Placental epithelial cell (primary cell): ENCODE measurements at places on chromosomes 12 and 14. TPM values are rescaled to one million over a fixed set of nuclear protein-coding genes. Genes with fewer than 3 reads are reported as not detected.

Gene KRT7
- 636 and 2,495 TPM in 2 replicates for total RNA-seq

Gene PLEKHD1
- total RNA-seq, result 0.22 and 0.39 TPM in 2 replicates

Gene PRB2
- not detected in 2 replicates for total RNA-seq

Gene KRT72
- not detected in 2 replicates for total RNA-seq

Gene PPP1R36
- 0.39 and 0.43 TPM in 2 replicates for total RNA-seq

Gene RFX4
- total RNA-seq, result not detected in 2 replicates

Gene MMP17
- total RNA-seq, result 1.2 and 2.0 TPM in 2 replicates

Gene CPNE8
- 12.5 and 14.1 TPM in 2 replicates for total RNA-seq

Gene TRIM9
- 2.4 and 2.7 TPM in 2 replicates for total RNA-seq

Gene FGF23
- not detected in 2 replicates for total RNA-seq

Gene SERPINA3
- total RNA-seq, result 0.54 TPM in 1 of 2 replicates, not detected in the other

Gene ITGA5
- 68.7 and 180 TPM in 2 replicates for total RNA-seq

Gene NKX2-1
- total RNA-seq, result not detected in 2 replicates

Gene SIRT4
- total RNA-seq, result 0.98 and 3.5 TPM in 2 replicates
